ENCODE measurements at places on chromosomes 3 and 15.
A peak's percentile ranks its signal among the peaks of the same experiment; 100 is the strongest.

GRCh38 chr3:125136966-125137357 lies 75.6 kb downstream of the SLC12A8 start:
- no peak for DNase-seq

DNA sequence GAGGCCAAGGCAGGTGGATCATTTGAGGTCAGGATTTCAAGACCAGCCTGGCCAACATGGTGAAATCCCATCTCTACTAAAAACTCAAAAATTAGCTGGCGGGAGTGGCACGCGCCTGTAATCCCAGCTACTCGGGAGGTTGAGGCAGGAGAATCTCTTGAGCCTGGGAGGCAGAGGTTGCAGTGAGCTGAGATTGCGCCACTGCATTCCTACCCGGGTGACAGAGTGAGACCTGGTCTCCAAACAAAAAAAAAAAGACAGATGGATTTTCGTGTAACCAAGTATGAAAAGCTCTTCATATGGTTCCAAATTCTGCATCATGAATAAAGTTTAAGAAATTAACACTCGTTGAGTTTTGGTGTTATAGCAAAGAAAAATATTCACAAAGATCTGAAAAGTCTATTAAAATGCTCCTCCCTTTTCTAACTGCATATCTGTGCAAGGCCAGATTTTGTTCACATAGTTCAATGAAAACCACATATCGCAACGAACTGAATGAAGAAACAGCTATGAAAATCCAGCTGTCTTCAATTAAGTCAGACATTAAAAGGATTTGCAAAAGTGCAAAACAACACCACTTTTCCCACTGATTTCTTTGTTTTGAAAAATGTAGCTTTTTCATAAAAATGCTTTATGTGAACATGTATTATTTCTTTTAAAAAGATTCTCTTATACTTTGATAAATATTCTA lies 23.8 kb upstream of the FBLN2 start:
- no peak for DNase-seq

- DNase-seq = no peak
These were observed 21.7 kb downstream of the SEMA3G start for GRCh38 chr3:52423173-52423572.

GRCh38 chr3:71468311-71469137 lies 115.0 kb downstream of the FOXP1 start:
- DNase-seq = no peak

- no peak for DNase-seq
These were observed 150.8 kb downstream of the TMEM108 start for GRCh38 chr3:133188996-133189395.

DNA sequence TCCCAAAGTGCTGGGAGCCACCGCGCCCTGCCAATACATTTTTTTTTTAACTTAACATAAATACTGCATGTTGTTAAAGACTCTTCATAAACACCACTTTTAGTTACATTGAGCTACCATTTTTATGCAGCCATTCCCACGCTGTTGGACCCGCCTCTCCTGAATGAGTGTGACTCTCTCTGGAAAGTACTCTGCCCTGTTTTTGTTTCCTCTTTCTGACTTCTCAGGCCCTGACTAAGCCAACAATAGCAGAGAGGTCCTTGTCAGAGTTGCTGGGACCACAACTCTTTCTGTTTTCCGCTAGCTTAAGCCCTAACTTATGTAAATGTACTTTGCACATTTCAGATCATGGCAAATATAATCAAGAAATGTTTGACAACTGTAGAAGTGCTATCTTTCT lies 35.2 kb downstream of the PARP15 start:
- no peak for DNase-seq

DNA sequence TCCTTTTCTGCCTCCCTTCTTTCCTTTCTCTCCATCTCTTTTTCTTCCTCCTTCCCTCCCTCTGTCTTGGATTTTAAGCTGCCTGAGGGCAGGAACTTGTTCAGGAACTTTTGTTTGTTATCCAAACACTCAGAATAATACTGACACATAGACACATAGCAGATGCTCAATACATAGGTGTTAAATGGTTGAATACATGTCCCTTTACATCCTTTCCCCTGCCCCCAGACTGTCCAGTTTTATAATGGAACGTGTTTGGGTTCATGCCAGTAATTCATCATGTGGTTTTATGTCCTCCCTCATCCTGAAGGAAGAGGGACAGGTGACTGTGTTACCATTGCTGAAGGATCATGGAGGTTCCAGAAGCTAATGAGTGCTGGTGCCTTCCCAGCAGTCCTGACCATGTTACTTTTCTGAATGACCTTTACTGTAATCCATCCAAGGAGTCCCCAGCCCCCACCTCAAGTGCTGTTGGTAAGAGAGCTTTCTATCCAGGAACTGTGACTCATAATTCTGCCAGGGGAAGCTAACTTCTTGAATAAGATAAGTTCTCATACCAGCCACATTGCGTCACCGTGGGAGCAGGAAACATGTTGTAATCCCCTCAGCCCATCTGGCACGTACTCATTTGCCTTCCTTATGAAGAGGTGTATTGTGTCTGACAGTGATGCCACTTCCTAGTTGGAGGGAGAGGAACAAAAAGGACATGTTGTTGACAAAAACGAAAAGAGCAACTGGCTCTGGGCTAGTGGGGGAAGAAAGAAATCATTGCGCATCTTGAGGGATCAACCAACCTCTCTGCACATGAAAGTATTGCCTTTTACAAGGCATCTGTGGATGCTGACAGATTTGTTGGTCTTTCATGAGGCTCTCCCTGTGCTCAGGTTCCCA lies 52.4 kb downstream of the IL1RAP start:
- DNase-seq = peak; percentile 47

DNA sequence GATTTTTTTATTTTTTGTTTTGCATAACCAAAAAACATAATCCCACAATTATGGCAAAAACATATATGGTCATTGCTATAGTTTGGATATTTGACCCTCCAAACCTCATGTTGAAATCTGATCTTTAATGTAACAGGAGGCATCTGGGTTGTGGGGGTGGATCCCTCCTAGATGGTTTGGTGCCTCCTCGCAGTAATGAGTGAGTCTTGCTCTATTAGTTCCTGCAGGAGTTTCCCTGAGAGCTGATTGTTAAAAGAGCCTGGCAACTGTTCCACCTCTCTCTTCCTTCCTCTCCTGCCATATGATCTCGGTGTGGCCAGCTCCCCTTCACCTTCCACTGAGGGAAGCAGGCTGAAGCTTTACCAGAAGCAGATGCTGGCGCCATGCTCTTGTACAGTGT lies 33.2 kb upstream of the TRIM59 start:
- DNase-seq = no peak

DNA sequence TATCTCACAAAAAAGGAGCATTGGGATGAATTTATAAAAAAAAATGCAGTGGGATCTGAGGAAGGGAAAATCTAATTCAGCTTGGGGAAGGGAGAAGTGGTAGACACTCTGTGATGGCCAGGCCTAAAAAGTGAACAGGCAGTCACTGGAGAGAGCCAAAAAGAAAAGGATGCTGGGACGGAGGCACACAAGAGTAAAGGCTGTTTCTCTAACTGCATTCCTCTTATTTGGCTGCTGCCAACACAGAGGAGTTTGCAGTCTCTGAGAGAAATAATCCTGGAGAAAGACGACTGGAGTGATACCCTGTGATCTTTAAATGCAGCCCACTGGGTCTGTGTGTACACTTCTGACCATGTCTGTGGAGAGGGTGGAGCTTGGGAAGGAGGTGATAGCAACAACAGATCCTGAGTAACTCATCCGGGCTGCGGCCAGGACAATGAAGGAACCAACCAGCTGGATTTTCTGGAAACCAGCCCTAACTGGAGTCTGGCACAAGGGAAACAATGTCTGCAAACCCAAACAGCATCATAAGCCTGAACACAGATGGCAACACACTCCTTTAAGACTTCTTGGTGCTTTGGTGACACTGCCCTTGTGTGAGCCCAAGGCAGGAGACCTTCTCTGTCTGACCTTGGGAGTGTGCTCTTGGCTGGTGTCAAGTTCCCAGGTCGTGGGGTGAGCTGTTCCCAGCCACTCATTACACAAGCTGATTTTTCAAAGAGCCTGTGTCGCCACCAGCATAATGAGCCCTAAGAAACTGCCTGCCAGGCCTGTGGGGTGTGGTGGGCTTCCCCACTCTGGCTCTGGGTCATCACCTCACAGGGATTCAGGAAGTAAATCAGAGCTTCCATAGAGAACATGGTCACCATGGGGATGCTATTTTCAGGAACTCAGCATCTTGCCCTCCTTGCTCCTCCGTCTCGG lies 8.0 kb downstream of the FYCO1 start:
- DNase-seq = peak; percentile 77

- DNase-seq = no peak
These were observed 16.4 kb upstream of the SATB1 start for GRCh38 chr3:18441551-18441950.

GRCh38 chr15:48754011-48754410 lies 56.9 kb downstream of the CEP152 start:
- DNase-seq = no peak

- DNase-seq = no peak
These were observed 23.4 kb upstream of the PLOD2 start for GRCh38 chr3:146184241-146185015.

DNA sequence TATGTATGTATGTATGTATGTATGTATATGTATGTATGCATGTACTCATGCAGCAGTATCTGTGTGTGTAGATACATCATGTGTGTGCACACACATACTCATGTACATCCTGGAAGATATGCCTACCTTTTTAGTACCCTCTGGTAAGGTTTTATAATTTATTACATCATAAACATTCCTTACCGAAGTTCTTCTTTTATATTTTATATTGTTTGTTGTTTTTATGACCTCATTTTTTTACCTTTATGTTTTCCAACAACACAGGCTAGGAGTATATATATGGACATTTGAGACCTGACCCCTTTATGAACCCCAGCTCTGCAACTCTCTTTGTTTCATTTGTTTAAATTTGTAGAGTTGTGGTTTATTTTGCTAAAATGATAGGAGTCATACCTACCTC lies 263.5 kb downstream of the ADAMTSL3 start:
- DNase-seq = no peak

GRCh38 chr3:67509471-67510075 lies 144.8 kb downstream of the SUCLG2 start:
- no peak for DNase-seq

DNA sequence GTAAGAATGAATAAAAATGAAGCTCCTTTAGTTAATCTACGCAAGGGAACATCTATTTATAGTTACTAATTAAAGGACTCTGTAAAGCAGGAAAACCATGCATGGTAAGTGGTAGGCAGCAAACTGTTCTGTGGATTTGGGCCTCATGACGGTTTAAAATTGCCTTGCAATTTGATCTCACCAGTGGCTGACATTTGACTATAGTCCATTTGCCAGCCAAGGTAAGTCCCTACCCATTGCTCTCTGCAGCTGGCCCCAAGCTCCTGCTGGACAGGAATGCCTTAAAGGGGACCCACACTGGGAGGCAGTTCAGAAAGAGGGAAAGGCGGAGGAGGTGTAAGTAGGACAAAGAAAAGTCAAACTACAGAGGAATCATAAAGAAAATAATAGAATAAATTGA lies 203.3 kb downstream of the PLCL2 start:
- DNase-seq = no peak

DNA sequence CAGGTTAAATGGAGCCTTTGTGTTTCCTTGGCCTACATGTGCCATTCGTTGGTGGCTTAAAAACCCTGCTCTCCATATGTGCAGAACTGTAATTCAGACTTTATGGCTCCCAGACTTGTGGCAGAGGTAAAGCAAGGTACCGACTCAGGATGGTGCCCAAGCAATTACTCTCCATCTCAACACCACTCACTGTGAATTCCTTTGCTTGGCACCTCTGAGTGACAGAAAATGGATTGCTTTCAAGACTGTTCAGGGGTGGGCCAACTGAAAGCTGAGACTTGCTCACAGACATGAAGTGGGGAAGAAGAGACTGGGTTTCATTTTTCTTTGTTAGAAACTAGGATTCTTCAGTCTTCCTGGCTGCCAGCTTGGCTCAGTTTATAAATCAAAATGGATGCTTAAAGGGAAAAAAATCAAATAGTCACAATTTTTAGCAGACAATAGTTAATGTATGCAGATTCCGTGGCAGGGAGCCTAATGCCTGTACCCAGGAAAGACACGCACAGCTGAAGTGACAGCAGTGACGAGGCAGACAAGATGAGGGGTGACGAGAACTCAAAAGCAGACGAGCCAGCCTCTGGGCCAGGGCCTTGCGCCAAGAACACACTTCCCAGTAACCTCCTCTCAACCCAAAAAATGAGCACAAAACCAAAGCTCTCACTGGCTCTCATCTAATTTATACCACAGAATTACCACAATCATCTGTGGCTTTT lies 207.9 kb upstream of the SLC2A2 start:
- DNase-seq = peak; percentile 40

DNA sequence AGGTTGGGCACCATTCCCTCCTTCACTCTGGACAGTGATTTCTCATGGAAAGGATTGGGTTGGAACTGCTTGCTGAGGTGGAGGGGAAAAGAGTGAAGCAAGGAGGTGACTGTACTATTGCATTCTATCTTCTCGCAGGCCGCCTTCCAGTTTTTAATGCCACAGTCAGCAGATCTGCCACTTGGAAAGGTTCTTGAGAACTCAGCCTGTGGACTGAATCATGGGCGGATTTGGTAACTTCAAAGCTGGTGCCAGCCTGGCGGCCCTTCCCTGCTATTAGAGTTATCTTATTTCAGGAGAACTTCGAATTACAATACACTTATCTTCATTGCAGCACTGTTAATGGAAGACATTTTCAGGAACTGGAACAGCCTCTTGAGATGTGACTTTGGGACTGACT lies 23.1 kb upstream of the SLC28A2 start:
- DNase-seq = no peak

DNA sequence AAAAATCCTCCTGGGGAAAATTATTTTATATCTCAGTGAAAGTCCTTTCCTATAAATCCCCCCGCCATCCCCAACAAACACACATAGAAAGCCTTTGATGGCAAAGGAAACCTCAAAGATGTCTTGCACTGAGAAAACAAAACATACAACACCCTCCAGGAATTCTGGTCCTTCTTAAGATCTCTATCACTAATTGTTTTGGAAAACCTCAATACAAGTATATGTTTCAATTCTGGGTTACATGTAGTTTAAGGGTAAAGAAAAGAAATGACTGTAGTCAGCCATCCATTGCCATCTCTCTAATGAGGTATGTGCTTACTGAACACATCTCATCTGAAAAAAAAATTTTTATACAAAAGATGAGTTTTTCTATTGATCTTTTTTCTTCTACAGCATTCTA lies 97.3 kb downstream of the FSIP1 start:
- no peak for DNase-seq

DNA sequence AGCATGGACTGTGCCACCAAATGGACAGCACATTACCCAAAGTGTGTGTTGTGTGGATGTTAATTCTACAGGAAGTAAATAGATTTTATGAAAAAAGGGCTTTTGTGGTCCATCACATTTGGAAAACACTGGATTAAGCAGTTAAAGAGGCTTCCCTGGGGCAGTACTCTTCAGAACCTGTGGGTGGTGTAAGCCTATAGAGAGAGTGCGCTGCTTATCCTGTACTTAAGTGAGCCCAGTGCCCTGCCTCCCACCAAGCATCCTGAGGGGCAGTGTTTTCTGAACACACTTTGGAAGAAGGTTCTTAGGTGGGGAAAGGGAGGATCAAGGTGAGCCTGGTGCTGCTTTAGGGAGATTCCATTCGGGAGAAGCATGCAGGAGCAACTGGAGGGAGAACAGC lies 10.9 kb downstream of the TTLL3 start:
- DNase-seq = no peak
